Fibroblast of the conjunctiva (primary cell): ENCODE measurements at places on chromosomes 1 and 21.

DNA sequence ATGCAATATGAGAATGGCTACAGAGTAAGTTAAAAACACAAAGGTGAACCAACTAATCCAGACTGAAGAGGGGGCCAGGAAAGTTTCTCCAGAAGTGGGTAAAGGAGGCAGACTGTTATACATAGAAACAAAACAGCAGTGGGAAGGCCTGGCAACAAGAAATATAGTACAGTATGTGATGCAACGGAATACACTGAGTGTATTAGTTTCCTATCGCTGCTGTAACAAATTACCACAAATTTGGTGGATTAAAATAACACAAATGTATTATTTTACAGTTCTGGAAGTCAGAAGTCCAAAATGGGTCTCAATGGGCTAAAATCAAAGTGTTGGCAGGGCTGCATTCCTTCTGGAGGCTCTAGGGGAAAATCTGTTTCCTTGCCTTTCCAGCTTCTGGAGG lies 95.2 kb downstream of the ZSWIM5 start:
- DNase-seq = no peak

GRCh38 chr1:183685112-183685713 lies 32.1 kb upstream of the APOBEC4 start:
- DNase-seq = peak; percentile 30

DNA sequence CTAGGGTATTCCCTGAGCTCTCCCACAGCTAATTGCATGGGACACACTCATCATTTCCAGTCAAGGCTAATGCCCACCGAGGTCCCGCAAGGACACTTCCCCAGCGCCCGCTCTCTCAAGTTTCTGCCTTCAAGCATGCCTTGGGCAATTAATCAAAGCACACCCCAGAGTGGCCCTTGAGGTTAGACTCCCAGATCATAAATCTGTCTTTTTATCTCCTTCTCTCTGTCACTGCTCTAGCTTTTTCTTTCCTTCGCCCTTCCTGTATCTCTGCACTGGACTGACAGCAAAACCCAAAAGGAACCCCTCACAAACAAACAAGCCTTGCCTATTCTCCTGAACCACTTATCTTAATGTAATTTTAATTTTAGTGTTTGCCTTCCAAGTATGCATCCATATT lies 7.9 kb upstream of the EXOSC10 start:
- DNase-seq = no peak

GRCh38 chr21:42677339-42678321 lies 24.2 kb downstream of the PDE9A start:
- peak; percentile 31 for DNase-seq

GRCh38 chr1:183912265-183912886 lies 107.5 kb downstream of the RGL1 start:
- DNase-seq = no peak

DNA sequence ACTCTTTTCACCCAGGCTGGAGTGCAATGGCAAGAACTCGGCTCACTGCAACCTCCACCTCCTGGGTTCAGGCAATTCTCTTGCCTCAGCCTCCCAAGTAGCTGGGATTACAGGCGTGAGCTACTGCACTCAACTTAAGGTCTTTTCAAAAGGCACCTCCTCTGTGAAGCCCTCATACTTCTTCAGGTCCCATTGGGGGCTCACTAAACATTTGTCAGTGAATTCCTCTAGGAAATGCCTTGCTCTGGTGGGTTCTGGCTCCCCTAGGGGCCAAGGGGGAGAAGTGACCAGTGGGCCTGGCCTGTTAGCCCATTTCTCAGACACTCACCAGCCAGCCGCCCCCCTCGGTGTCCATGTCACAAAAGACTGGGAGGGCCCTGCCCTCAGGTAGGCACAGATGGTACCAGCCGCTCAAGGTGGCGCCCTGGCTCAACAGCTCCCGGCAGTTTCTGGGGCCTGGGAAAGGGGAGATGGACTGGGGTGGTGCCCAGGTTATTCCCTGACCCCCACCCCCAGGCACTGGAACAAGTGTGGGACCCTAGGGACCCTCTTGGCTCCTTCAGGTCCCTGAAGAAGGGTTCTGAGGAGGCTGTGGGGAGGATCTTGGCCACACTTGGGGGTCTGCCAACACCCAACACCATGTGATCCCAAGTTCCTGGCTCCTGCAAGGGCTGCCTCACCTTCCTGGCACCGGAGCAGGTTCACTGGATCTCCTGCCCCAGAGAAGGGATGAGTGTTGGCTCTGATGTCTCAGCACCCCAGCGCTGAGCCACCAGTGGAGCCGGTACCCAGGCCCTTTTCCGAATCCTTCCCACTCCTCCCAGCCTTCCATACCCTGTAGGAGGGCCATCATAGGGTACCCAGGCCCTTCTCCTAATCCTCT lies 1.6 kb downstream of the FCN3 start:
- DNase-seq = no peak
